ENCODE measurements at places on chromosomes 6 and 20.

DNA sequence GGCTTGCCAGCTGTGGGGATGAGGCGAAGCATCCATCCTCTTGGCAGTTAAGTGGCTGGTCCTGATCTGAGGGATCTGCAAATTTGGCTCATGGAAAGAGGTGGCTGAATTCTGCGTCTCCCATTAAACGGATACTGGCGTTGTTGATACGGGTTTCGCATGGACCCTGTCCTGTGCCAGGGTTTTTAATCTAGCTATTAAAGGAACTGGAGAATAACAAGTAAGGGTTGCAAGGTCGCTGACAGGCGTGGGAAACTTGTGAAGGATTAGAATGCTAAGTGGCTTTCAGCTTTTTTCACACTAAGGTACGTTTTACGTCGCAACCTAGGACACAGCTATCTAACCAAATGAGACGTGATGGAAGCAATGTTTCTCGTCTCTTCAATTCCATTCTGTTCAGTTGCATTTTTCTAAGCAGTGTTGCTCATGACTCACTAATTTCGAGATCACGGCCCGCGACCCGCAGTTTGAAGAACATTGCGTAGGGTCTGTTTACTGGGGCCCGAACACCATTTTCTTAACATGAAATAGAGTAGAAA lies 852 bp downstream of the GMNN start:
- peak overlapping the region; percentile 95 for H3K27ac ChIP-seq
- H3K4me3 ChIP-seq: peak overlapping the region; percentile 97
- H3K4me1 ChIP-seq: peaks cover 9% of the 10 kb centered on the region

DNA sequence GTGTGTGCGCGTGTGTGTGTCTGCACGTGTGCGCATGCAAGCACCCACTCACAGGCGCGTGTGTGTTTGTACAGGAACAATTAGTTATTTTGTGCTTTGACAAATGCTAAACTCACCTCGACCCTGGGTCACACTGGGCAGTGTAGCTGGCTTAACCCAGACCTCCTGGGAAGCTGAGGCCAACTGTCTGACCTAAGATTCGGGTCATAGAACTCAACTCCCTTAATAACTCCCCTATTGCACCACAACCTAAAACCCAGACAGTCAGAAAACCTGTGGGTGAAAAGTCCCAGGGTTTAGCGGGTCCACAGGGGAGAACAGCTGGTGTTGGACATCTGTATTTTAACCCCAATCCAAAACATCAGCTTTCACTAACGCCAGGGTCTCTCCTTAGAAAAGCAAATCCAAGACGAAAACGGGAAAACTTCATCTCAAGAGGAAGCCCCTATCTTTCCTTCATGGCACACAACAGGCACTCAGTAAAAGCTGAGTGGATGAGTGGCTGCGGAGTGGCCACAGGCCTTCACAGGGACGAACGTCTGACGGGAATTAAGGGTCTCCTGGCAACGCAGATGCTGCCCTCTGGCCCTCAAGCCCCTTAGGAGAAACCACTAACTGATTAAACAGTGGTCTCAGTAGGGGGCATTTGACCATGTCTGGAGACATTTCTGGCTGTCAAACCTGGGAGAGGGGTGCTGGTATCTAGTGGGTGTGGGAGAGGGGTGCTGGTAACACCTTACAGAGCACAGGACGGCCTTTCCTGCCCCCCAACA lies 4.5 kb downstream of the PMEPA1 start:
- H3K27ac ChIP-seq: peak overlapping the region; percentile 11
- H3K27me3 ChIP-seq: peaks cover 21% of the 10 kb centered on the region
- no peaks in the 10 kb centered on the region for H3K36me3 ChIP-seq
- DNase-seq: no peak

- H3K36me3 ChIP-seq: no peaks in the 10 kb centered on the region
- H3K27ac ChIP-seq: peak overlapping the region; percentile 24
- H3K27me3 ChIP-seq: peaks cover 4% of the 10 kb centered on the region
- DNase-seq: no peak
- no peak overlapping the region for H3K4me3 ChIP-seq
Measured at GRCh38 chr20:49478754-49479689, 3.4 kb downstream of the KCNB1 start.

- no peaks in the 10 kb centered on the region for H3K27me3 ChIP-seq
- H3K27ac ChIP-seq: no peak overlapping the region
- no peaks in the 10 kb centered on the region for H3K36me3 ChIP-seq
- peaks cover 58% of the 10 kb centered on the region for H3K4me1 ChIP-seq
- no peak overlapping the region for H3K4me3 ChIP-seq
- no peak for DNase-seq
Measured at GRCh38 chr6:36825994-36826393, 13.2 kb downstream of the CPNE5 start.

GRCh38 chr20:53409447-53409717 lies 184.3 kb downstream of the ZNF217 start:
- no peak overlapping the region for H3K27ac ChIP-seq
- H3K4me3 ChIP-seq: no peak overlapping the region
- H3K27me3 ChIP-seq: no peaks in the 10 kb centered on the region
- H3K36me3 ChIP-seq: no peaks in the 10 kb centered on the region
- no peak for DNase-seq

DNA sequence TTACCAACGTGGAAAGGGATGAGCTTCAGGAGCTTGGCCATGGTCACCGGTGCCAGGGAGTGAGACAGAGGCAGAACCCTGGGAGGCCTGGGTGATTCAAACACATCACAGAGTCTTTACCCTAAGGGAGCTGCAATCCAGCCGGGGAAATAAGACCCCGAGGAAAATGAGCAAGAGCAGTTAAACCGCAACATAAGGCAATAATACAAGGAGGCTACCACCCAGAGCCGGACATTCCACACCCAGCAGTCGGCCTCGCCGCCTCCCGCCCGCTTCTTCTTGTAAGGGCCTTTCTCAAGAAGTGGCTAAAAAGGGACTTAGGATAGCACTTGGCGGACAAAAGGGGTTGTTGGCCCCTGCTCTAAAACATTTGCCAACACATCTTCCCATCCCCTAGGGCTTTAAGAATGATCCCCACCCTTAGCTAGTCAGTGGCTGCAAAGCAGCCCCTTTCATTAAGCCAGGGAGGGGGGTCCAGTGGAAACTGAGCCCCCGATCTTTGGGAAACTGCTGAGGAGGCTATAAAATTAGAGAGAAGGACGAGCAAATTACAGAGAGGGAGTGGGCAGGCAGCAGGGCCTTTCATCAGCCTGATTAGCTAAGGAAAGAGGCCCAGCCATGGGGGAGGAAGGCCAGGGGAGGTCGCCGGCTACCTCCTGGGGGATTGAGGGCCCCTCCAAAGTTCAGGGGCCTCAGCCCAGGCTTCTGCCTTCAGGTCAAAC lies 34.3 kb downstream of the SNX5 start:
- H3K4me3 ChIP-seq: no peak overlapping the region
- no peaks in the 10 kb centered on the region for H3K4me1 ChIP-seq
- H3K27me3 ChIP-seq: no peaks in the 10 kb centered on the region
- DNase-seq: no peak
- no peaks in the 10 kb centered on the region for H3K36me3 ChIP-seq
- no peak overlapping the region for H3K27ac ChIP-seq

- H3K4me3 ChIP-seq: no peak overlapping the region
- peaks cover 29% of the 10 kb centered on the region for H3K4me1 ChIP-seq
- H3K36me3 ChIP-seq: no peaks in the 10 kb centered on the region
- DNase-seq: no peak
- no peaks in the 10 kb centered on the region for H3K27me3 ChIP-seq
Measured at GRCh38 chr6:163716690-163717089, 302.2 kb downstream of the QKI start.

DNA sequence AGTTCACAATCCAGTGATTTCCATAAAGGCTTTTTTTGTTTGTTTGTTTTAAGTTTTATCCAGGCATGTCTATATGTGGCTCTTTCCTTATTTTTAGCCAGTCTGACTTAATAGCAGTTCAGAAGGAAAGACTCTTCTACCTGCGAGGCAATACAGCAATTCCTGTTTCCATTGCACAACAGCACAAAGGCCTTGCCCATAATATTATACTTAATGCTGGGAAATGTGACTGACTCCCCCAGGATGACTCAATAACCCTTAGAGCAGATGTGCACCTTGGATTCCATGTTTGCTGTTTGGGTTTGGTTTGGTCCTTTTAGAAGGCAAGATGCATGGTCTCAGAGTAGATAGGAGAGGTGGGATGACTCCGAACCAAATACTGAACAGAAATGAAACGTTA lies 184.1 kb downstream of the MTFR2 start:
- no peaks in the 10 kb centered on the region for H3K36me3 ChIP-seq
- no peak for DNase-seq
- no peak overlapping the region for H3K27ac ChIP-seq
- no peaks in the 10 kb centered on the region for H3K27me3 ChIP-seq
- H3K4me1 ChIP-seq: peaks cover 9% of the 10 kb centered on the region

DNA sequence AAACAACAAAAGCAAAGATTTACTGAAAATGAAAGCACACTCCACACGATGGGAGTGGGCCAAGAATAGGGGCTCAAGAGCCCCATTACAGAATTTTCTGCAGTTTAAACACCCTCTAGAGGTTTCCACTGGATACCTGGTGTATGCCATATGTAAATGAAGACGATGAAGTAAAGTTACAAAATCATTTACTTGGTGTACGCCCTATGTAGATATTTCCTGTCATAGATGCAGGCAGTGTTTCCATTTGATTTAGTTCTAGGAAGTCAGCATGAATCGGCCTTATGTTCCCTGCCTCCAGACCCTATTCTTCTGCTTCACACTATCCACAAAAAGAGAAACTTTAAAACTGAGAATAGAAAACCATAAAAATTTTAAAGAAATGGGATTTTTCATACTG lies 404.4 kb upstream of the GJE1 start:
- no peak for DNase-seq
- H3K4me3 ChIP-seq: no peak overlapping the region
- H3K27ac ChIP-seq: no peak overlapping the region
- H3K4me1 ChIP-seq: no peaks in the 10 kb centered on the region
- H3K27me3 ChIP-seq: no peaks in the 10 kb centered on the region

- no peak overlapping the region for H3K4me3 ChIP-seq
- DNase-seq: no peak
- no peak overlapping the region for H3K27ac ChIP-seq
- no peaks in the 10 kb centered on the region for H3K4me1 ChIP-seq
Measured at GRCh38 chr20:61045091-61045490, 207.0 kb upstream of the CDH4 start.

GRCh38 chr6:112501705-112502104 lies 154.6 kb downstream of the RFPL4B start:
- DNase-seq: no peak
- no peak overlapping the region for H3K4me3 ChIP-seq
- H3K27ac ChIP-seq: no peak overlapping the region

DNA sequence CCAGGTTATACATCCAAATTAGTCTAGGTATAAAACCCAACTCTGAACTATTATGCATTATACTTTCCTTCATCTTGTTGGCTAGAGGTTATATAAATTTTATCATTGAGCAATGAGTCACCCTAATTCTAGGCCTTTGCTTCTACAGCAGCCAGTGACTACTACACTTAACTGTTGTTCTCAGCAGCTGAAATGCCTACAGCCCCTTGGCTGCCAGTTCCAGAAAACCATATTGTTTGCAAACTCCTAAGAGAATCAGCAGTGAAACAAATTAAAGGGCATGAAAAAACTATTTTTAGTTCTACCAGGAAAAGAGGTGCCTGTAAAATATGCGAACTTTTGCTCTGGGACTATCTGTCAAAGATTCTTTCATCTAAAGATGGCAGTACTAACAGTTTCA lies 292.8 kb downstream of the FRK start:
- H3K27me3 ChIP-seq: no peaks in the 10 kb centered on the region
- no peaks in the 10 kb centered on the region for H3K4me1 ChIP-seq

DNA sequence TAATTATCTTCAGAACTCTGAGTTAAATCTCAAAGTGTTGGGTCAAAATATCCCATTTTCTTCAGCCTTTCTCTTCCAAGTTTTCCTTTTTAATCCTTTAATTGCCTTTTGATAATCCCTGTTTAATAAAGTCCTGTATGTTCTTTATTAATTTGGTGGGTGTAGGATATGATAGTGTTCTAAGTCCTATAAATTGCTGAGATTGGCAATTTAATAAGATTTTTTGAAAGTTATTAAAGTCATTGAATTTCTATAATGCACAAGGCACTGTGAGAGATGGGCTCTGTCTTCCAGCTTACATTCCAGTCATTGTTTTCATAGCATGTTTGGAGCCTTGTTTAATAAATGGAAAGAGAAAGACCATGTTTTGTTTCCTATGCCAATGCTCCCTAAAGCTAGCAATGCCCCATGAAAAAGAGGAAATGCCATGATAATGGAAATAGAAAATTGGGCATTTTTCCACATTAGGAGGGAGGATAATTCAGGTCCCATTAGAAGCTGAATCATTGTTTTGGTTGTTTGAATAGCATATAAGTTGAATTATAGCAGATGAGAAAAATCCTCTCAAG lies 404.8 kb downstream of the CD109 start:
- H3K27ac ChIP-seq: no peak overlapping the region
- H3K4me1 ChIP-seq: no peaks in the 10 kb centered on the region
- no peak for DNase-seq
- no peaks in the 10 kb centered on the region for H3K36me3 ChIP-seq
- H3K4me3 ChIP-seq: no peak overlapping the region

DNA sequence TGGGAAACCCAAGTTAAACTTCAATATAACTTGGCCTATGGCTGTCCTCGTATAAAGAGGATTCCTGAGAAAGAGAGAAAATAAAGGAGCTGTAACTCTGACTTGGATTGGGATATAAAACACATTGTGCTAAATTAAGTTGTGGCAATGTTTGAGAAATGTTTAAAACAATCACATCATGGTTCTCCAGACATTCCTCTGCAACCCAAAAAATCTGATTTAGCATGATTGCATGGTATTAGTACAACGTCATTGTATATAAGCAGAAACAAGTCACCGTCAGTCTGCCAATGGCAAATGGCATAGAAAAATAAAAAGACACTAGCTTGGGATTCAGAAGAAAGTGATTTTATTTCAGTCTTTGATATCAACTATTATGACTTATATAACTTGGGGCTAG lies 140.2 kb upstream of the FAM83B start:
- no peaks in the 10 kb centered on the region for H3K36me3 ChIP-seq
- no peak overlapping the region for H3K27ac ChIP-seq
- DNase-seq: no peak
- H3K4me3 ChIP-seq: no peak overlapping the region
- no peaks in the 10 kb centered on the region for H3K4me1 ChIP-seq
- no peaks in the 10 kb centered on the region for H3K27me3 ChIP-seq

- no peak overlapping the region for H3K4me3 ChIP-seq
- H3K4me1 ChIP-seq: peaks cover 11% of the 10 kb centered on the region
- no peak overlapping the region for H3K27ac ChIP-seq
- DNase-seq: no peak
- no peaks in the 10 kb centered on the region for H3K27me3 ChIP-seq
- no peaks in the 10 kb centered on the region for H3K36me3 ChIP-seq
Measured at GRCh38 chr6:14359438-14359837, 241.9 kb downstream of the CD83 start.

DNA sequence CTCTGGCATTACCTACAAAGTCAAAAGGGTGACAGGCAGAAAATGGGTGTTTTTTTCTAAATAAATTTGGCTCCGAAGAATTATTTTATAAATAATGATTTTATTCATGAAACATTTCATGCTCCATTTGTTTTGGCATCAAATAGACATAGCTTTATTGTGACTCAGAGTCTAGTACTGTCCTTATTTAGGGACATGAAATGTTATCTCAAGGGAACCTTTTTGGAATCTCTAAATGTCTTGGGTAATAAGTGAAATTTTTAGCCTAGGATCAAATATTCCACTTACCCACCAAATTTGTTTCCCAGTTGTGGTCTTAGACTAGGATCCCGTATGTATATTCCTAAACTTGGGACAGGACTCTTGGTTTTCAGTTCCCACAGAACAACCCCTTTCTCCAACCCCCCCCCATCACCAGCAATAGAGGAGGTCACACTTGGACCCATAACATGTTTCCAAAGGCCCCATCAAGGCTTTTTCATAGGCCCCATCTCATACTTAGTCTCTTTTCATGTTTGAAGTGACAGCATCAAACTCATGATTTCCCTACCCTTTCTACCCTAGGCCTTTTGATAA lies 81.8 kb downstream of the JAG1 start:
- peaks cover 80% of the 10 kb centered on the region for H3K4me1 ChIP-seq
- no peak for DNase-seq
- no peak overlapping the region for H3K4me3 ChIP-seq
- no peaks in the 10 kb centered on the region for H3K36me3 ChIP-seq
- peak overlapping the region; percentile 76 for H3K27ac ChIP-seq
